ENCODE measurements at places on chromosomes 4 and X.

DNA sequence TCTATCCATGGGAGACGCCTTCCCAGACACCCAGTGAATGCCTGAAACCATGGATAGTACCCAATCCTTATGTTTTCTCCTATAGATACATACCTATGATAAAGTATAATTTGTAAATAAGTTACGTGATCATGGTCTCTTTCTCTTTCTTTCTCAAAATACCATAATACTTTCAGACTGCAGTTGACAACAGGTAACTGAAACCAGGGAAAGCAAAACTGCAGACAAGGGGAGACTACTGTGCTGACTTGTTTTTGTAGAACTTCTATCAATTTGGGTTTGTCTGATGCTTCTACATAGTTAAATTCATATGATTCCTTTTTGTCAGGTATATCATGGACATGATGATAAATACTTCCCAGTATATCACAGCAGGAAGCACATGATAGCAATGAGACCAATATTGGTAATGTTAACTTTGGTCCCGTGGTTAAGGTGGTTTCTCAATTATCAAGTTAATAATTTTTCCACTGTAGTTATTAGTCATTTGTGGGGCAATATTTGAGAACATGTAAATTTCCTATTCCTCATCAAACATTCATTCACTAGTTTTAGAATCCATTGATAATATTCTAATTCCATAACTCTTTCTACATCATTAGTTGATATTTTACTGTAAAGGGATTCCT lies 298.0 kb upstream of the TET2 start:
- no peak overlapping the region for H3K27ac ChIP-seq
- H3K4me3 ChIP-seq = no peak overlapping the region
- H3K27me3 ChIP-seq = no peaks in the 10 kb centered on the region

DNA sequence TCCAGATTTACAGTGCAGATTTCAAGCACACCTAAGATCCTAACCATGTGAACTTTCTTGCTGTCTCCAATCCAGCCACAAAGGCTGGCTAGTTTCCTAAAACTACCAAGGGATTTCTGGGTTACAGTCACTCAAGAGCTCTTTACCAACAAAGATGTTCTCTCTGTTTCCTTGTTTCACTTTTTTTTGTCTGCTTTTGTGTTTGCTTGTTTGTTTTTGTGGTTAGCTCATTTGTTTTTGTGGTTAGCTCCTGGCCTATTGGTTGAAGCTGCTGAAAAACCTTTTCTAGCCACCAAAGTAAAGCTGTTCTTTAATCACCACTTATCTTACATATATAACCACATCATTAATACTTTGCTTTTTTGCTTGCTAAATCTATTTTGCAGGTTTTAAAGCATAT lies 642.5 kb upstream of the GALNTL6 start:
- H3K27me3 ChIP-seq = no peaks in the 10 kb centered on the region
- H3K27ac ChIP-seq = no peak overlapping the region
- no peaks in the 10 kb centered on the region for H3K4me1 ChIP-seq
- H3K36me3 ChIP-seq = no peaks in the 10 kb centered on the region
- DNase-seq = no peak
- no peak overlapping the region for H3K4me3 ChIP-seq

DNA sequence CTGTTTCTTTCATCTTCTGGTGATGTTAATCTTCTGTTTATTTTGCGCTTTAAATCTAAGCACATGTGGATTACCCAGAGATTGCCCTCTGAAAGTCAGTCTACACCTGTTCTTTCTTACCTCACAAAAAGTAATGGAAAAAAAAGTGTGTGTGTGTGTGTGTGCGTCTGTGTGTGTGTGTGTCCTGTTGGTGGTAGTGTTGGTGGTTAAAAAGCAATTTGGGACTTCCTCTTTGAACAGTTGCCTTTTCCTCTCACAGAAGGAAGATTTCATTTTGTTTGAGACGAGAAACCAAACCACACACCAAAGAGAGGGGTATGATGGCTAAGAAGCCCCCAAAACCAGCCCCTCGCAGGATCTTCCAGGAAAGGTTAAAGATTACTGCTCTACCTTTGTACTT lies at the start of gene STAP1:
Gene STAP1 (plus strand): TSS at position 235 of the 400 bp plus-strand sequence. CDS start 83 bp downstream, at position 318.
- H3K36me3 ChIP-seq = no peaks in the 10 kb centered on the region
- no peaks in the 10 kb centered on the region for H3K4me1 ChIP-seq
- no peak for DNase-seq
- H3K4me3 ChIP-seq = no peak within 1 kb of the TSS

DNA sequence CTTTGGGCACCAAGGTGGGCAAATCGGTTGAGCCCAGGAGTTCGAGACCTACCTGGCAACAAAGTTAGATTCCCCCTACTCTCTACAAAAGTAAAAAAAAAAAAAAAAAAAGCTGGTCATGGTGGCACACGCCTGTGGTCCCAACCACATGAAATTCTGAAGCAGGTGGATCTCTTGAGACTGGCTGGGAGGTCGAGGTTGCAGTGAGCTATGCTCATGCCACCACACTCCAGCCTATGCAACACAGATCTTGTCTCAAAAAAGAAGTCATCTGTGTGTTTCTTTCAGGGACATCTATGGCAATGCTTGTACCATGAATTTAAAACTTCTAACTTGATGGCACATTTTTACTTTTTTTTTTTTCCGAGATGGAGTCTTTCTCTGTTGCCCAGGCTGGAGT lies 55.3 kb downstream of the UGT2A2 start:
- DNase-seq = no peak
- H3K27me3 ChIP-seq = no peaks in the 10 kb centered on the region

DNA sequence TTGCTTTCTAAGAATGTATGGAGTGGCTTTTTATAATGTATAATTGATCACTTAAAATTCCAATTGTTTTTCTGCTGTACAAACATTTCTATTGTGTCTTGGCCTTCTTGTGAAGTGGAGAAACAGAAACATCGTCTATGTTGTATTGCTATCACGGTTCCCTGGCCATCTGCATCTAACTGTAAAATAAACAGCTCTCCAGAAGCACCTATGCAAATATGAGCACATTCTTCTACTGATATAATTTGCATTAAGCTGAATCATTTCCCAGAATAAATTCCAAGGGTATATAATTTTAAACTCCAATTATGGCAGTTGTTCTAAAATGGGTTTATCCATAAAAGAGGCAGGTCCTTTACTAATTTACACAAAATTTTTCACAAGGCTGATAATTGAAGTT lies 261.6 kb upstream of the STS start:
- no peaks in the 10 kb centered on the region for H3K36me3 ChIP-seq
- no peak overlapping the region for H3K4me3 ChIP-seq
- no peak for DNase-seq
- H3K27me3 ChIP-seq = no peaks in the 10 kb centered on the region

All from neural crest cell (in vitro differentiated cells).